Caudate nucleus (tissue), 63 donors: ENCODE measurements at places on chromosomes 2 and 18.

DNA sequence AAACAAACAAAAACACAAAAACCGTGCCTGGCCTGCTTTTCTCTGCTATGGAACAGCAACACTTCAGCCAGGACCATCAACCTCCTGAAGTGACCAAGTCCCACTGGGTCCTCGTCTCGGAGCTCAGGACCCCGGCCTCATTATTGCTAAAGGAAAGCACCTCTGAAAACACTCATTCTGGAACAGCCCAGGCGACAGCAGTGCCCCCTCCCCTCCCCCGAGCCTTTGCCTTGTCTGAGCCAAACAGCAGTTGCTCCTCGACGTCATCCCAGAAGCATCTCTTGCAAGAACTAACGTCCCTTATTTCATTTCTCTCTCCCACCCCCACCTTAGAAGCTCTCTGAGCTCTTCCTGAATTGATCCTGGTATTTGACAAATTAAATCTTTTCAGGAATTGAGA, 27.4 kb downstream of the APCDD1 start:
- no peak for DNase-seq

DNA sequence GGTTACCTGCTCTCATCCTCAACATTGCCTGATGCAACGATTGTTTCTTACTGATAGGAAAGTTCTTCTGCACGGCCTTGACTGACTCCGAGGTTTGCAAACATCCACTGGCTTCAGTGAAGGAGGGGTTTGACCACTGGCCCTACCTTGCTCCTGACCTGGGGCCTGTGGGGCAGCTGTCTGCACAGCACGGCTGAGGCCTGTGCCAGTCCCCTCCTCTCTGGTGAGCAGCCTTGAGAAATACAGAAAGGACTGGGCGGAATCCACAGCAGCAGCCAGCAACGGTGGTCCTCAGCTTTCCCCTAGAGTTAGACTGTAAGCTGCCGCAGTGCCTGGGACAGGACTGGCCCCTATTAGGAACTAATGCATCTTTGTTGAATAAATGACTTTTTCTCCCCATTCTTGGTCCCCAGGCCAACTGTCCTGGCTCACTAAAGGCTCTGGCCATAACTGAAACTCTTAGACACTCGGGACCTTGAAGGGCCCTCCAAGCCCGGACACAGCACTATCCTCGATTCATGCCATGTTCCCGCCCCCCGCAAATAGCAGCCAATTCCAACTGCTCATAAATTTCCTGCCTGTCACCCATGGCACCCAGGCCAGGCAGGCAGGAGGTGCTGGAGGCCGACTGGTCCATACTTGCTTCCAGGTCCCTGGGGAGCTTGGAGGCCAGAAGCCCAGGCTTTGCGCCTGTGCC, 26.7 kb downstream of the ATOH8 start:
- no peak for DNase-seq

DNA sequence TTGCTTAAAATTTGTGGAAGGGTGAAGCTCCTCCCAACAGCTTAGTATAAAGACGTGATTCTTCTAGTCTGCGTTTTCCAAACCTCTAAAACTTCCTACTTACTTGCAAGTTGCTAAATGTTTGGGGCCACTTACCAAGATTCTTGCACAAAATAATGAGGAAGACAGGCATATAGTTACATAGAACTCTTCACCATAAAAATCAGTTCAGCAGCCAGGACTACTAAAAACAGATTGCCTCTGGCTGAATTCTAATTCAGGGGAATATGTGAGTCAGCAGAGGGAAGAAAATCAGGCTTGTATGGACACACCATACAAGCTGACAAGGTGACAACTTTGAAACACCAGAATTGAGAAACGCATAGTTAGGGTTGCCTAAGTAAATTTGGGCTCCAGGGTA, 2.8 kb upstream of the PEX13 start:
- DNase-seq, result no peak

GRCh38 chr2:219551441-219552381, 7.9 kb downstream of the TMEM198 start:
- DNase-seq, result no peak

DNA sequence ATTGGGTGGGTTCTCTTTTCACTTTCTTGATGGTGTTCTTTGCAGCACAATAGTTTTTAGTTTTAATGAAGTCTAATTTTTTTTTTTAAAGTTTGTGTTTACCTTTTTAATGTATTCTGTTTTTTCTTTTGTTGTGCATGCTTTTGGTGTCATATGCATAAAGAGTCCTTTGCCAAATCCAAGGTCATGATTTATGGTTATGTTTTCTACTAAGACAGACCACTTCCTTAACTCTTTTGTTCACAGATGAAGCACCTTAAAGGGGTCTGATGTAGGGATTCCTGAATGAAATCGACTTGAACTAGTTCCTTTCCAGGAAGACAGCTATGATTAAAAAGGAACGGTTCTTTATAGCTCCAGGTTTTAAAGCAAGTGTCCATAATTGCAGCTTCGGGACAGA, 23.1 kb downstream of the LPIN1 start:
- no peak for DNase-seq
